A549 (cell line): ENCODE measurements at places on chromosomes 6 and 20. TPM values are rescaled to one million over a fixed set of nuclear protein-coding genes. Genes with fewer than 3 reads are reported as not detected.

RHAG gene
- 0.10 TPM in 1 of 3 replicates, not detected in the others for polyA plus RNA-seq

COL11A2 gene
- polyA plus RNA-seq, result 0.93 to 1.3 TPM (median 1.1 TPM) in 3 replicates

FNDC11 gene
- 0.10 to 0.16 TPM (median 0.14 TPM) in 3 replicates for polyA plus RNA-seq

ZFP57 gene
- polyA plus RNA-seq, result not detected in 3 replicates

TRIM10 gene
- polyA plus RNA-seq, result 0.03 TPM in 2 of 3 replicates, not detected in the other

NRSN1 gene
- not detected in 3 replicates for polyA plus RNA-seq

TAAR8 gene
- polyA plus RNA-seq, result not detected in 3 replicates

XKR7 gene
- 0.01 TPM in 1 of 3 replicates, not detected in the others for polyA plus RNA-seq

TREML2 gene
- polyA plus RNA-seq, result not detected in 3 replicates

MKKS gene
- 24.3 to 27.6 TPM (median 25.8 TPM) in 3 replicates for polyA plus RNA-seq

SLC24A3 gene
- 0.03 to 0.04 TPM in 2 of 3 replicates, not detected in the other for polyA plus RNA-seq

FAM162B gene
- not detected in 3 replicates for polyA plus RNA-seq

DUSP15 gene
- 0.70 to 1.3 TPM (median 0.96 TPM) in 3 replicates for polyA plus RNA-seq

- DNase-seq, result peak; percentile 18
These were observed 31.3 kb downstream of the KCNK15 start for GRCh38 chr20:44776980-44777379.

GRCh38 chr20:41134362-41135186, 2.8 kb upstream of the PLCG1 start:
- no peak for DNase-seq

GRCh38 chr6:103284835-103285234, 1574.9 kb downstream of the HACE1 start:
- no peak for DNase-seq

DNA sequence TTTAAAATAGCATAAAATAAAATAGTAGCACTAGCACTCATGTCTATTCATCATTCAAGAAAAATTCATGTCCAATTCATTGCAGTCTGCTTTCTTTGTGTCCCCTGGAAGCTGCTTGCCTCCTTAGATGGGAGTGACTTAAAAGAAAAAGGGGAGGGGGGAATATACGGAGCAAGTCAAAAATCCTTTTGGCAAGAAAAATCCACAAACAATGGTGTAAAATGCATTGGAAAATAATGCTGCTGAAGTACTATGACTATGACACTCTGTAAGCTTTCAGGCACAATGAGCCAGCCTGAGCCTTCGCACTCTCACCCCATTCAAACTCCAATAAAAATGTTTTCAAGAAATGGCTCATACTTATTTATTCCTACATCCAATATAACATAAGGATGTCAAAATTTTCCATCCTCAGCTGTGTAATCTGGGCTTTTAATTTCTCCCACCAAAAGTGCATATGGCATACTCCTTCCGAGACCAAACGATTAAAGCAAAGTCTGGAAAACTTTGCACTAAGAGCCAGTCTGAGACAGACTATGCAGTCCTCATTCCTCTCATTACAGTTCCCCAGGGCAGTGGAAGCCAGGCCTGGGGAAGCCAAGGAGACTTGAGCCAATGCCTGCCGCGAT, 790 bp downstream of the NEDD9 start:
- peak; percentile 23 for DNase-seq

DNA sequence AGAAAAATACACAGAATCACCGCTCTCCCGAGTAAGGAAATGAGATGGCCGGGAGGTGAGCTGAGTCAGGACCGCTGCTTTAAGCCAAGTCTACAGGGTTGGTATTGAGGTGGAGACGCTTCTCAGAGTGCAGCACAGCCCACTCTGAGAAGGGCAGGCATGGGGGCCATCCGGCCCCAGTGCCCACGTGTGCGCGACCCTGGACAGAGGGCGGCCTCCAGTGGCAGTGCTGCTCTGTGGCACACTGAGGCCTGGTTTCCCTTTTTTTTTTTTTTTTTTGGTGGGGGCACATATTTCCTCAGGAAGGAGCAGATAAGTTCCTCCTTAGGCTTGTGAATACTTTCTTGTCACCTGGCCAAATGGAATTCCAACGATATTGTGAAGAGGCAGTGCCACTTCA, 88.8 kb downstream of the FOXC1 start:
- no peak for DNase-seq

DNA sequence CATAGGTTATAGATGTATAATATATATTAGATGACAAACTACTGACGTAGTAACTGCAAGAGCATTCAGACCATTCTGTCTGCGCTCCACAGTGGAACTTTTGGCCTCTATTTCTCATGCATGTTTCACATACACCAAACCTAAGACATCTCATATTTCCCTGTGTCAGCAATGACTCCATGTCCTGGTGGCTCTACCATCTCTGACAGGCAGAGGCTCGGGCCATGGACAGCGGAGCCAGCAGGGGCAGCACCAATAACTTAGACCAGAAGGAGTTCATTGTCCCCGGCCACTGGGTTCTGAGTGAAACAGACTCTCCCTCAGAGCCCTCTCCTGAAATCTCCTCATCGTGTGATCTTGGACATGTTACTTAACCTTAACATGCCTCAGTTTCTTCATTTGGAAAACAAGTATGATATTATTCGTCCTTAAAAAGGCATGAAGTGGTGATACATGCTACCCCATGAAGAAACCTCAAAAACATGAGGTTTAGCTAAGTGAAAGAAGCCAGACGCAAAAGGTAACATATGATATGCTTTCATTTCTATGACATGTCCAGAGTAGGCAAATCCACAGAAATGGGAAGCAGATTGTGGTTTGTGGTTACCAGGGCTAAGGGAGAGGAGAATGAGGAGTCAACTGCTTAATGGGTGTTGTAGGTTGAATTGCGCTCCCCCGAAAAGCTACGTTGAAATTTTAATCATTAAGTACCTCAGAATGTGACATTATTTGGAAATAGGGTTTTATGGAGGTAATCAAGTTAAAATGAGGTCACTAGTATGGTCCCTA, 564.0 kb upstream of the JARID2 start:
- no peak for DNase-seq

- no peak for DNase-seq
These were observed 234.4 kb downstream of the SIM1 start for GRCh38 chr6:100230115-100230952.

DNA sequence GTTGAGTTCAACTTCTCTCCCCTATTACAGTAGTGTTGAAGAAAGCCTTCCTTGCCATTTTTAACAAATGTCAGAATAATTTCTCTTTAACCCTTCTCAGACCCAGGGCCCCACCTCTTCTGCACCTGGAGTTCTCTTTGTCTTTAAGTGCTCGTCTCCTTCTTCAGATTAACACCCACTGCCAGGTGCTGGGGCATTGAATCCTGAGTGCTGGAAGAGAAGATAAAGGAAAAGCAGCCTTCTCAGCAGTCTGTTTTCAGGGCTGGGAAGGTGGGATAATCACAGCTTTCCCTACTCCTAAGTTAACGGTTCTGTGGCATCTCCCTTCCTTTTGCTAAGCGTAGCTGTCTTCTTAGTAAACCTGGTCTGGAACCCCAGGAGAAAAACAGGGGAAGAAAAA, 114.6 kb upstream of the TAB2 start:
- no peak for DNase-seq

GRCh38 chr6:33093855-33094254, 18.1 kb downstream of the HLA-DPB1 start:
- DNase-seq, result no peak

DNA sequence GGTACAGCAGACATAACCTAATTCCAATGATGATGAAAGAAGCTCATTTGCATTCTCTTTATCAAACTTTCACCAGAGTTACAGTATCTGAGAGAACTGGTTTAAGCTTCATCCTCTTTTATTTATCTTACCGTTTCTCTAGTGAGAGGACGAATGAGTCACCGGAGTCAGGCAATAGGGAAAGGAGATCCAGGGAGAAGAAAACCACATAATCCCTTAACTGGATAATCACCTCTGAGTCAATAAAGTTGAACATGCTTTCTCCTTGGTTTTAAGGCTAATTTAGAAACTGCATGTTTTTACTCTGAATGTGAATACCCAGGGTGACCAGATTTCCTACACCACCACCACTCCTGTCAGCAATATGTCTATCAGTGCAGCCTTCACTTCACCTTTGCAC, 313.7 kb upstream of the TBX18 start:
- DNase-seq, result peak; percentile 23

- DNase-seq, result no peak
These were observed 59.2 kb downstream of the PHF20 start for GRCh38 chr20:35831029-35831428.

DNA sequence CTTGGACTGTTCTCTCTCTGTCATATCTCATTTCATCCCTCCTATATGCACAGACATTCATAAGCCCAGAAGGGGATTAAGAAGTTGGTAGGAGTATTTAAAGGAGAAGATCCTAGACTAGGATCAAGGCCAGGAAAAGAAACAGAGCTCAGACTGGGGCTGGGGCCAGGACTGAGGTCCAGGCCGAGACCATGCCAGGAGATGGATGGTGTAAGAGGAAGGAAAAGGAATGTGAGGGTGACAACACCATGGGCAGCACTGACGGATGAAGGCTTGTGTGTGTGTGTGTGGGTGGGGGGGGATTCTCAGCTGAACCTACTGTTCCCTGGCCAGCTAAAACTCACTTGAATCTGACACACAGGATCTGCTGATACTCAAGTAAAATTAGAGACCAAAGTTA, 182.1 kb downstream of the KIF6 start:
- no peak for DNase-seq

DNA sequence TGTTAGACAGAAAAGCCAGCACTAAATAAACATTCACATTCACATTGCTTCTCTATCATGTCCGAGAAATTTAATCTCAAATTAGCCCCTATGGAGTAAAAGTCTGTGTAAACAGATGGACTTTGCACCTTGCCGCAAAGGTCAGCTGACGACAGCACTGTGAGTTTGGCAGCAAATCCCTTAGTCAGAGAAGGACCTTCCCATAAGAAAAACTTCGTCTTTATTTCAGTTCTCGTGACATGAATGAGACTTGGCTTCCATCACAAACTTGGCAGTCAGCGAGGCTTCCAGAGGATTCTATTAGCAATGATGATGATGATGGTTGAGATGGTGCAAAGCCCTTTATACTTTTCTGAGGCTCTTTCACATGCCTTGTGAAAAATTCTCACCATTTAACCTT, 133.7 kb upstream of the IFNGR1 start:
- DNase-seq, result no peak

GRCh38 chr20:63682384-63683139, 13.9 kb upstream of the TNFRSF6B start:
- DNase-seq, result peak; percentile 87

DNA sequence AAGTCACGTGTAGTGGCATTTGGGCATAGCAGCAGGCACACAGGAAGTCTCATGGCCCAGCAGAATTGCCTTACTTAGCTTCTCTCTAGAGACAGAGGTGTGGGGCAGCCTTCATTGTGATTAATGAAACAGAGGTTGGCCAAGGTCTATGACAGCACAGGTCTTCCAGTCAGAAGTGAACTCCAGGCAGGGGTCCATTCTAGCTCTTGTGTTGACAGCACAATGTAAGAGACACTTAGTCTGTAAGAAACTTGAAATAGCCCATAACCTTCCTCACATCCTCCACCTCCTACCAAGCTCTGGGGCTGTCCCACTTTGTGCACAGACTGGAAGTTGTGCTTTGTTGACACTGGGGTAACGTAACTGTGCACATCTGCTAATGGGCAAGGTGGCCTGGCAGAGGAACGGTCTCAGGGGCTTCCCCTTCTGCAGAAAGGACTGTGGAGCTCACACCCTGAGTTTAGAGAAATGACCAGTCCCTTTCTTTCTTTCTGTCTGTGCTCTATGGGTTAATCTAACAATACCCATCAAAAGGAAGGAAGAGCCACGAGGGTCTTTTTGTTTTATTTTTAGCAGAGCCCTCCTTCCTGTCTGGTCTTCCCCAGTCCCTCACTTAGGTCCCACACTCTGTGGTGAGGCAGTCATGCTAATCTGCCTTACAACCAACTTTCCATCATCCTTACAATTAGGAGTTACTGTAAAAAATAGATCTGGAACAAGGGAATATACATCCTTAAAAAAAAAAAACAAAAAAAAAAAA, 35.6 kb upstream of the TAGAP start:
- no peak for DNase-seq

GRCh38 chr20:58102261-58102660, 126.2 kb downstream of the ANKRD60 start:
- no peak for DNase-seq

GRCh38 chr6:38678178-38678760, 24.7 kb downstream of the GLO1 start:
- no peak for DNase-seq

DNA sequence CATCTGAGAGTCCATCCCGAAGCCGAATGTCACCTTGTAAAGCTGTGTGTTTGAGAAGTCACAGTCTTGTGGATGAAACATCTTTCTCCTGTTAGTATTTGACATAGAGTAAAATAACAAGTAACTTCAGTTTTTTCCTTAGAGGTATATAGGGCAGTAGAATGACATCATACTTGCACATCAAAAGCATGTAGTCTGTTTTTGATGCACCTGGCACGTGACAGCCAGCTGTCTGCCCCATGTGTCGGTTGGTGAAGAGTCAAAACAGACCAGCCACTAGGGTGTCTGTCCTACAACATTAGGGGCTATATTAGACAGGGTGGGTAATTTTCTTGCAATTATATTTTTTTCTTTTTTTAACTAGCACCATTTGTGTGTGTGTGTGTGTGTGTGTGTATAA, 70.2 kb downstream of the SNX9 start:
- DNase-seq, result no peak

GRCh38 chr6:12709116-12709515, 7.5 kb upstream of the PHACTR1 start:
- no peak for DNase-seq

DNA sequence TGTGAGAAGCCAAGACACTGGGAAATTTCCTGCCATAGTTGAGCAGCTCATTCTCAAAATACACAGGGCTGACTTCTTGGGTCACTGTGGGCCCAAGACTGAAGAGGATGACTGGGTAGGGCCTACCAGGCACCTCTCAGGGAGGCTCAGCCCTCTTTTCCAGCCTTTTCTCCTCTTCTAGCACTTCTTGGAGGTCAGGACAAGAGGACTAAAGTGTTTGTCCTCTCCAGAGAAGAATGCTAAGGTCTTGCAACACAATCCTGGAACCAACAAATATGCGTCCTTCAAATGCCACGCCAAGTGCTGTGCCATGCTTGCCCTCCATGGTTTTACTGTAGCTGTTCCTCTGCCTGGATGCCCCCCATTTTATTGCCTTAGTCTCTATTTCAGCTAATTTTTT, 3.3 kb upstream of the LRRN4 start:
- DNase-seq, result no peak

DNA sequence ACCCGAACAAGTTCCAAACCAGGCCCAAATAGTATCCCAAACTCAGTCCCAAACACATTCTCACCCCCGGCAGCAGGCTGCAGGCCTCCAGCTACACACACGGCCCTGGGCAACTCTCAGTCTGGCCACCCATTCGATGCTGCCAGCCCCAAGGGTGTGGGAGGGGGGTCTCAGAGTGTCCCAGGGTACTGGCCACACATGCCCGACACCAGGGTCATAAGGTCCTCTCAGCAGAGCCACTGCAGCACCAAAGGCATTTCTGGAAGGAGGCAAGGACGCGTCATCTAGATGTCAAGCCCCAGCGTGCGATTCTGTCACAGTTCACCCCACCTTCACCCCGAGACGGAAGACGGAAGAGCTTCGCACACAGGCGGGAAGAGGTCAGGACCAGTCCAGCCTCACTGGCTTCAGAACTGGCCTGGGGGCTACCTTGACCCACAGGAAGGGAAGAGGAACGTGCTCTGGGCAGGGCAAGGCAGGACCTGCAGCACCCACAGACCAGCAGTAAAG, 9.5 kb downstream of the MYL9 start:
- no peak for DNase-seq

- no peak for DNase-seq
These were observed 58.8 kb upstream of the NKAIN2 start for GRCh38 chr6:123744840-123745239.

GRCh38 chr6:88852000-88852399, 111.4 kb downstream of the RNGTT start:
- DNase-seq, result no peak

GRCh38 chr20:59205044-59205443, 41.4 kb downstream of the ZNF831 start:
- DNase-seq, result no peak

- peak; percentile 28 for DNase-seq
These were observed 131.3 kb upstream of the GMDS start for GRCh38 chr6:2376429-2377355.
